ENCODE measurements at places on chromosomes 16 and 17. TPM values are rescaled to one million over a fixed set of nuclear protein-coding genes. Genes with fewer than 3 reads are reported as not detected.

The CCL1 gene
- total RNA-seq: not detected

The ZNF319 gene
- total RNA-seq: 10.0 TPM

The FBXO39 gene
- total RNA-seq: not detected

The KRT9 gene
- total RNA-seq: not detected

The ASGR2 gene
- not detected for total RNA-seq

The ZPBP2 gene
- total RNA-seq: not detected

The AIPL1 gene
- not detected for total RNA-seq

The TVP23A gene
- total RNA-seq: not detected

The ZP2 gene
- total RNA-seq: not detected

The VPS4A gene
- 33.2 TPM for total RNA-seq

The MMP15 gene
- total RNA-seq: 3.0 TPM

The GP2 gene
- not detected for total RNA-seq

The SMPD3 gene
- total RNA-seq: 0.05 TPM
